ENCODE measurements at places on chromosomes 6 and 20.

GRCh38 chr6:11486051-11486450 lies 51.5 kb upstream of the TMEM170B start:
- no peak for DNase-seq

GRCh38 chr6:109901976-109902375 lies 76.1 kb upstream of the GPR6 start:
- DNase-seq, result no peak

DNA sequence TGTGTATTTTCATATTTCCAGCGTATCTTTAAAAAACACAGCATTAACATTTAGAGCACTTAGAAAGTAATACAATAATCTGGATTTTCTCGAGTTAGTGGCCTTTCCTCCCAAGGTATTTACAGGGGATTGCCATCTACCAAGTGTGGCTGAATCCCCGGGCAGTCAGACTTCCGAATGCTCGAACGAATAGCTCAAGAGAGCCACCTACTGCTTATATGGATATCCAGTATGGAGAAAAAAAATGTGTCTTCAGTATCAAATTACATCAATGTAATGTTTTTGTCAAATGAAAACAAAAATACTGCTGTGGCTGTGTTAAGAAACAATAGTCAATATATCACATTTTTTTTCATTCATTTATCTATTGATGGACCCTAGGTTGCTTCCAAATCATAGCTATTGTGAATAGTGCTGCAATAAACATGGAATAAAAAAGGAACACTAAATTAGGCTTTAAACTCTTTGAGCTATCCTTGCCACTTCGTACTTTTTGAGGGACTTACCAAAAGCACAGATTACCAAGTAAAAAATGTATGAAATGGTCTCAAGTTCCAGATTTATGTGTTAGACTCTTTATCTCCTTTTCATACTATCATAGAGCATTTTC lies 654.5 kb upstream of the PTCHD4 start:
- DNase-seq, result no peak

GRCh38 chr20:47273591-47274235 lies 82.8 kb downstream of the ZMYND8 start:
- no peak for DNase-seq

DNA sequence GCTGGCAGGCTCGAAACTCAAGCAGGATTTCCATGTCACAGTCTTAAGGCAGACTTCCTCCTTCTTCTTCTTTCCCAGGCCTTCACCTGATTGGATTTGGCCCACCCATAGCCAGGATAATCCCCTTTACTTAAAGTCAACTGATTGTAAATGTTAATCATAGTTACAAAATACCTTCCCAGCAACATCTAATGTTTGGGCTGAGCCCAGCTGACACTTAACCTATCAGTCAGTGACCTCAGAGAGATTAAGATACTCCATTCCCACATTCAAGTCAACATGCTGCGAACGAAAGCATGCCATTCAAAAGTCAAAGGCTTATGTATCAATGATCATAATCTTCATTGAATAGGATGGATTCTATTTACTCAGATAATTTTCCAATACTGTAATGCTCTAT lies 16.0 kb downstream of the MAP7 start:
- DNase-seq, result no peak

- DNase-seq, result no peak
These were observed 159.6 kb downstream of the MTHFD1L start for GRCh38 chr6:151025076-151025475.

- no peak for DNase-seq
These were observed 151.3 kb downstream of the LCA5 start for GRCh38 chr6:79385893-79386292.

GRCh38 chr6:12533586-12533985 lies 183.0 kb upstream of the PHACTR1 start:
- no peak for DNase-seq

DNA sequence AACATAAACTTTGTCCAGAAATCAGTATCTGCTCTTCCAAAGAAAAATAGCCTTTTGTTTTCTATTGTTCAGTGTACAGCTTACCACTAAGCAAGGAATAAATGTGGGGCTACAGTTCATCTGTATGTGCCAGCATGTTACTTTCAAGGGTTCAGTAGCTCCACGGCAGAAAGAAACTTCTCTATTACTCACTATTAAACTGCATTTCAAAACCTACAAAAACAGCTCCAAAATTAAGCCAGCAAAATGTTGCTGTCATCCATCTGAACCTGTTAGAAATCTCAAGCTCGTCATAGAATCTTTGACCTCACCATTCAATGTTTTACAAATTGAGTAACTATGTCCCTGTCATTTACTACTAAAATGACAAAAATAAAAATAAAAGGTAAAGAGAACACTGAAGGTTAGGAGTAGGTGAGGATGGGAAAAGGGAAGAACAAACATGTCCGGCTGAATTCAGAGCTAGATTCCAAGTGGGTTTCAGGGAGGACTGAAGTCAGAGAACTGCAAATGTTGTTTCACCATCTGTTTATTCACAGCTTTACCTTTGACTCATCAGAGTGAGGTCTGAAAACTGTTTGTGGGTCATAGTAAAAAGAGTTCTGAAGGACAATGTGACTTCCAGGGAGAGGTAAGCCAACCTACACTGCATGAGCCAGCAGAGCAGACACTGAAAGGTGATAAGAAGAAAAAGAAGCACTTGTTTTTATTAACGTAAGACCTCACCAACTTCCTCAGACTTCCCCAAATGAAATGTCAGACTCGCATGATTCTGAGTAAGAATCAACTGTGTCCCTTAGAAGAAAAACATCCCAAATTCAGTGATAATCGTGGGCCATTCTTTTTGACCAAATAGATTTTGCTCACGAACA lies 62.0 kb downstream of the ATXN1 start:
- DNase-seq, result peak; percentile 59

DNA sequence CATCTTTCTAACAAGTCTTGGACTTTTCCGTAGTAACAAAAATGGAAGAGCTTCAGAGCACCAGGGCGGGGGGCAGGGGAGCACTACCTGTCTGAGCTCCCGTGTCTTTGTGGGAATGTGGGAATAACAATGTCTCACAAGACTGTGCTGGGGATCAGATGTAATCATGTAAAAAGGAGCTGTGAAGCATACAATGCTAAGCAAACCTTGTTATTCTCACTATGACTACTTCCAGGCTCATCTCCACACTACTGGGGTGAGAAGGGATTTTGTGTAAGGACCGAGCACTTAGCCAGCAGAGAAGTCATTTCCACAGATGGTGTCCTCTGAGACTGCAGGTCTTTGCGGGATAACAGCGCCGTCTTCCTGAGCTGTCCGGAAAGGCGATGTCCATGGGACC lies 27.1 kb downstream of the PRR18 start:
- DNase-seq, result no peak

GRCh38 chr6:1713016-1713600 lies 103.4 kb downstream of the FOXC1 start:
- DNase-seq, result no peak

DNA sequence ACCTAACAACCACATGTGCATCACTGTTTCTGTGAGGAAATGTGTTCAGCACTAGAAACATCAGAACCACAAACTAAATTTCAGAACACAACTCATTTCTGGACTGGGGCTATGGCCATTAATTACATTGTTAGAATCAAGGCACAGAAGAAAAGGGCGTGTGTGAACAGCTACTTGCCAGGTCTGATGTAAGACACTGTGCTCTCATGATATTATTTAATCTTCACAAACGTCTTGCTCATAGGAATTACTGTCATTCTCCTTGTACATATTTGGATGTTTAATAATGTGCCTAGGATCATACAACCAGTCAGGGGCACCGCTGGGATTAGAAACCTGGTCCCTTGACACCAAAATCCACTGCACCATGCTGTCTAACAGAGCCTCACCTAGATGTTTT lies 14.8 kb downstream of the ADGRF1 start:
- DNase-seq, result no peak
